ENCODE measurements at places on chromosomes 12 and 14. TPM values are rescaled to one million over a fixed set of nuclear protein-coding genes. Genes with fewer than 3 reads are reported as not detected.

DNA sequence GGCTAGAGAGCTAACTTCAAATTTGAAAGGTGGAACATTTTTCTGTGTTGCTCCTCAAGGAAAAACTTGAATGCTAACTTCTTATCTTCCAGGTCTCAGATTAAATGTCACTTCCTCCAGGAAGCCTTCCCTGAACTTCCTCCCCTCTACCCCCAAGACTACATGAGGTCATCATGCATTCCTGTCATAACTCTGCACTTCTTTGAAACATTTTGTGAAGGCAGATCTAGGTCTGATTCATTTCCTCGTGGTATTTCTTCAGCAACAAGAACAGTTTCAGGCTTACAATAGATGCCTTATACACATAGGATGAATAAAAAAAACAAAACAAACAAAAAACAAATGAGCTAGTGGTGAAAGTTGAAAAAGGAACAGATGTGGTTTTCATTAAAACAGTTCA is 97.1 kb upstream of the SRRM4 start:
- DNase-seq: no peak

DNA sequence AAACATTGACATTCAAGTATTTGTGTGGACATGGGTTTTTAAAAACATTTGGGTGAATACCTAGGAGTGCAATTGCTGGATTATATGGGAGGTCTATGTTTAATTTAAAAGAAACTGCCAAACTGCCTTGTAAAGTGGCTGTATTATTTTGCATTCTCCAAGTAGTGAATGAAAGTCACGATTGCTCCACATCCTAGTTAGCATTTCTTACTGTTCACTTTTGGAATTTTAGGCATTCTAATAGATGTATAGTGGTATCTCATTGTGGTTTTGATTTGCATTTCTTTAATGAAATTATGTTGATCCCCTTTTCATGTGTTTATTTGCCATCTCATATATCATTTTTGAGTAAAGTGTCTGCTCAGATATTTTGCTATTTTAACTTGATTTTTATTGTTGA is 159.5 kb downstream of the FOXG1 start:
- DNase-seq: no peak

DNA sequence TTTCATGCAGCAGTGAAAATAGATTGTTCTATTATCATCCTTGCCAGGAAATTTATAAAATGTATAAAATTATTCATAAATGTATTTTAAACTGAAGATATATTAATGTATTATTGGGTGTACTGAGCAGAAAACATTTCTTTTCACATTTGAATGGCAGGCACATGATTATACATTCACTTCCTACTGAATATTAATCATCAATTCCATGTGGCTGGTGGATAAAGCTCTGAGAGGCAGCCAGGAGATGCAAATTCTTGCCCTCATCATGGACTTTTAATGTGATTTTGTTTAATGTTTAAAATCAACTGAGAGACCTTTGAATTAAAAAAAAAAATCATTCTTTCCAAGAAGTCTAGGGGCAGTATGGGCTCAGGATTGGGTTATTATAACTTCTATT is 40.8 kb downstream of the ANO6 start:
- DNase-seq: no peak

- no peak for DNase-seq
Observed at GRCh38 chr12:4954621-4955354, 45.1 kb downstream of the KCNA1 start.

DNA sequence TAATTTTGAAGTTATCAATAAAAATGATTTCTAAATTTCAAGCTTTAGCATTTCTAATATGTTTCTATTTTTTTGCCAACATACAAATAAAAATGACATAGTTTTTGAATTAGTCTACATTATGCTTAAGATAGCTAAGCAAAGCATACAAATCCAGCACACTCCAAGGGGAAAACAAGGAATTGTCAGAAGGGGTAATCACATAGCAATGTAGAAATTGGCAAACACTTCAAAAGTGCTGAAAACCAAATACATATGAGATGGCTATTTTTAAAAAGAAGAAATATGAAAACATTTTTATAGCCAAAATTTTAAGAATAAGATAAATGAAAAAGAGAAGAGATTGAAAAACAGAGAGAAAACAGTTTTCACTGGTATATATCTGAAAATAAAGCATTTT is 308.0 kb downstream of the SLC6A15 start:
- no peak for DNase-seq

The TAS2R42 gene
- not detected for total RNA-seq

The KCNK13 gene
- total RNA-seq: not detected

Data from activated naive CD8-positive, alpha-beta T cell treated with anti-CD3 and anti-CD28 coated beads for 36 hours (primary cell).